Nucleus accumbens (tissue), 56 donors: ENCODE measurements at places on chromosomes 4 and X.

- no peak for DNase-seq
Measured at GRCh38 chrX:78769101-78769755, 21.7 kb downstream of the LPAR4 start.

GRCh38 chr4:90181644-90182043, 54.5 kb downstream of the CCSER1 start:
- DNase-seq = no peak

GRCh38 chrX:133191739-133192039, 26.5 kb downstream of the TFDP3 start:
- DNase-seq = no peak

- no peak for DNase-seq
Measured at GRCh38 chr4:13427599-13428325, 56.4 kb downstream of the RAB28 start.

DNA sequence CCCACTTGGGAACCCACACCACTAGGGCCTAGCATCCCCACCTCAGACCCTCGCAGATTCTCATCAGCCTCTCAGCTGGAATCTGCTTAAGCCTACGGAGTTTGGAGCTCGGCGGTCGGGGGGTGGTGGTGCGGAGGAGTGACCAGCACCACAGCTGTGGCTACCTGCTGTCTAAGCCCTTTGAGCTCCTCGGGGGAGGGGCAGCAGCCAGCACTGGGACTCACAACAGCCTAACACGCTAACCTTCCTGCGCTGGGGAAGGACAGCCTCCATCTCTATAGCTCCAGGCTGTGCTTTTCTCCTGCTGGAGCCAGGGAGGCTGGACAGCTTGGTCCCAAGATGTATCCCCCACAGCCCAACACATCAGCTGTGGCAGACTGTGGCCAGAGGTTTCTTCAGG, 281.5 kb downstream of the USP46 start:
- DNase-seq = no peak

DNA sequence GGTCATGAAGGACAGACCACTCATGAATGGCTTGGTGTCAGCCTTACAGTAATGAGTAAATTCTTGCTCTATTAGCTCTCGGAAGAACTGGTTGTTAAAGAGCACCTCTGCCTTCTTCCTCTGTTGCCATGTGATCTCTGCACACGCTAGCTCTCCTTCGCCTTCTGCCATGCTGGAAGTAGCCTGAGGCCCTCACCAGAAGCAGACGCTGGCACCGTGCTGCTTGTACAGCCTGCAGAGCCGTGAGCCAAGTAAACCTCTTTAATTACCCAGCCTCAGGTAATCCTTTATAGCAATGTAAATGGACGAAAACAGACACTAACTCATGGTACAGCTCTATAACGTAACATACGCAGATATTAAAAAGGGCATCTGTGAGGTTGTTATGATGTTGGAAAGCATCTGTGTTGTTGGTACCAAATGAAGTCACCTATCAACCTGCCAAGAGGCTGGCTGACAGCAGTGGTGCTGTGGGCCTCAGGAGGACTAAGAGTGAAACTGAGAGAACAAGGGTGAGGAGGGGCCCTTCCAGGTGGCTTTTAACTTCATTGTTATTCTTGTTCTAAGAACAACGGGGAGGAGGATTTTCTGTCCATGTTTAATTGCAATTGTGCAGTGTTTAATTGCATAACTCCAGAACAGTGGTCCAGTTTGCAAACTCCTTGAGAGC, 69.2 kb downstream of the CRMP1 start:
- no peak for DNase-seq

- no peak for DNase-seq
Measured at GRCh38 chr4:112589206-112589605, 47.5 kb downstream of the ZGRF1 start.

GRCh38 chrX:120753413-120754251, 122.0 kb downstream of the CT47B1 start:
- no peak for DNase-seq

DNA sequence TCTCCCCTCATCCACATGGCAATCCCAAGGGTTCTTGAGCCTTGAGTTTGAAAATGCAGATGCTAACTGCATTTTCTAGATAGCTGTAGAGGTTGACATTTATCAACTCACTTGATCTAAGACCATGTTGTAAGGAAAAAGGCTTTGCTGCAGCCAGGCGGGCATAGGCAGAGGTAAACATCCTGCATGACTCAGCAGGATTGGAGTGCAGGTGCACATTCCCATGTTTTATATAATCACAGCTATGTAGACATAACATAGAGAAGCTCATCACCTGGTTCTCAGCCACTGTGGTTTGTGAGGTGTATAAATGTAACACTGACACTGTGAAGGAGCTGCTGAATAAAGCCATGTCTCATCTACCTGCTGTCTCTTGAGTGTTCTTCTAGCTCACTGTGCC, 62.3 kb upstream of the PDE5A start:
- no peak for DNase-seq

DNA sequence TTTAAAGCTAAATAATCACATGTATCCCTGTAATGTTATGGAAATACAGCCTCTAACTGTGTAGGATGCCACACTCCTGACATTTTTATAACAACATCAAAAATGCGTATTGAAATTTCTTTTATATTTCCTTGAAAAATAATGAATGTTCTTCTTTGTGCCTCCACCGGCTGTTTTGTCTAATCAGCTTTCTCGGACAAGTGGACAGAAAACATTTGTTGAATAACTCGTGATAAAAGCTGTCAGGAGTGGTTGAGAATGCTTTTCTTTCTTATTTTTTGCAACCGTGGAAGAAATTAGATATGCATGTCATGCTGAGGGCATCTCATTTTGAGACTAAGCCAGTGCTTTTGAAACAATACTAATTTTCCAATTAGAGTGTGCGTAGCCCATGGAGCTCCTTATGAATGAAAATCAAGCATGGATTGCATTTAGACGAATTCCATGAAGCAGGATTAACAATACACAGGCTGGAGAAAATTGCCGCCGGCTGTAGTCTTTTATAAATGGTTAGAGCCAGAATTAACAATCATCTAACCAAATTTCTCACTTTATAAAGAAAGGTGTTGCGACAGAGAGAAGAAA, 614.5 kb upstream of the LCORL start:
- no peak for DNase-seq

DNA sequence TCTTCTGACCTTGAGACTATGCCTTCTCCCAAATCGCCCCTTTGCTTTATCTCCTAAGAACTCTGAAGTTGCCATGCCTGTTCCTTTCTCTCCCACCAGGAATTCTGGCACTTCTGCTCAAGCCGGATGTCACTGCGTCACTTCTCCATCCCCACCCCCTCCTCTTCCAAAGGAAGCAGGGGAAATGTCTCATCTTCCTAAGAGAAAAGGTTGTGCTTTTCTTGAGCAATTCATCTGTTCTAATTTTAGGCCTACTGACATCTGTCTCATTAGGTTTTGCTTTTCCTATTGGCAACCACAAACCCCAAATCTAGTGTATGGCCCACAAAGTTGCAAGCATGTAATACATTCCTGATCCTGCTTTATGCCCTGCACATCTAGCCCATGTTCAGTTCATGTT, 163.1 kb upstream of the PLAC1 start:
- peak; percentile 0 for DNase-seq

DNA sequence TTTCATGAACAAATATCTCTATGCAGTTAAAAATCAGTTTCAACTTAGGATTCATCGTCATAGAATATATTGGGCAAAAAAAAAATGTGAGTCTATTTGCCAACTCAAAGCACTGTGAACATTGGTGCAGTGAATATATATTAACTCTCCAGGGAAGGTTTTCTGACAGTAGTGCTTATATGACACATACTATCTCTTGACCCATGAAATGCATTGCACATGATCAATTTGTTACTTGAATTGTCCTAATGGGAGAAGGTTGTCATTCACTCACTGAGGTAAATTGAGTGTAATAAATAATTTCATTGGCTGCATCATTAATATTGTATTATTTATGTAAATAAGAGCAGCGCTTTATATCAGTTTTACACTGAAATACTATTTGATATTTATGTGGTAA, 2458.5 kb downstream of the ARAP2 start:
- no peak for DNase-seq

DNA sequence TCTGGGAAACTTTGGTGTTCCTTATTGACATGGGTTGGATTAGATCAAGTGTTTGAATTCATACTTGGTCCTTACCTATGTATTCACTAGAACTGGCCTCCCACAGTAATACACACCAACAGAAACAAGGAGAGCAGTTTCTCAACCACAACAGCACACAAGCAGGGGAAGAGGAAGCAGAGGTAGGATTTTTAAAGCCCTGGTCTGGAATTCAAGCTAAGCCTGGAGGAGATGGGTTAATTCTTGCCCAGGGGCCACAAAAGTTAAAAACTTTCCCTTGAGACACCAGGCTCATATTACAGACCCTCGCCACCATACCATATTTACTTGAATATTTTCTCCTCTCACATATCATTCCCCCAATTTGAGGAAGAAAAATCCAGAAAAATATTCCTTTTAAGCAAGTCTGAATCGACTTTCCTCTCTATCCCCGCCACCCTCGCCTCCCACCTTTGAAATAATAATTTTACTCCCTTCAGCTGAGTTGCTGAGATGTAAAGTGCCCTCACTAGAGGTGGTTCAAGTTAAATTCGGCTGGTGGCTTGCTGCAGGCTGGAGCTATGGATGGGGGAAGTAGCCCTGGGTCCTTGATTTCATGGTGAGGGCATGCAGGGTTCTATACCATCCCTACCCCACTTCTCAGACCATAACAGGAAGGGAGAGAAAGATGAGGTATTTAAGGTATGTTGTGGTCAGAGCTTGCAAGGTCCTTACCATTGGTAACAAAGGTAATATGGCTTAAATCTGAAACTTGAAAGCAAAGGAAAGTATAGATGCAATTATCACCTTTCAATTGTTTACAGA, 440.2 kb downstream of the INPP4B start:
- DNase-seq = no peak

- DNase-seq = no peak
Measured at GRCh38 chr4:118769161-118769560, 66.8 kb downstream of the SEC24D start.

- DNase-seq = no peak
Measured at GRCh38 chrX:22634083-22634482, 361.4 kb downstream of the CBLL2 start.

GRCh38 chr4:78704981-78705683, 71.0 kb upstream of the BMP2K start:
- DNase-seq = no peak

- DNase-seq = no peak
Measured at GRCh38 chr4:63505714-63506460, 903.4 kb downstream of the TECRL start.

DNA sequence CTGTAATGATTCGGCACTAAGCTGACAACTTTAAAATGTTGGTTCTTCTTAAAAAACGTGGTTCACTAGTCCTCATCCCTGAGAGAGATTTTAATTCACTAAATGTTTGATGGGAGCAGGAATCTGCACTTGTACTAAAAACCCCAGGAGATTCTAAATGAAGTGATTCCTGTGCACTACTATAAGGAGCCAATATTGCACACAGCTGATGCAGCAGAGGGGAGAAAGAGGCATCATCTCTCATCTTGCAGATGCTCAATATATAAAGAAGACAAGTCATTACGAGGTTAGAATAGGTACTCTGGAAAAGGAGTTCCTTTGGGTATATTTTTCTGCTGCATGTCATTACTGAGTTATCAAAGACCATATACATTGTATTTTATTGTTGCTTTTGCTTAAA, 207.6 kb upstream of the RASGEF1B start:
- no peak for DNase-seq

DNA sequence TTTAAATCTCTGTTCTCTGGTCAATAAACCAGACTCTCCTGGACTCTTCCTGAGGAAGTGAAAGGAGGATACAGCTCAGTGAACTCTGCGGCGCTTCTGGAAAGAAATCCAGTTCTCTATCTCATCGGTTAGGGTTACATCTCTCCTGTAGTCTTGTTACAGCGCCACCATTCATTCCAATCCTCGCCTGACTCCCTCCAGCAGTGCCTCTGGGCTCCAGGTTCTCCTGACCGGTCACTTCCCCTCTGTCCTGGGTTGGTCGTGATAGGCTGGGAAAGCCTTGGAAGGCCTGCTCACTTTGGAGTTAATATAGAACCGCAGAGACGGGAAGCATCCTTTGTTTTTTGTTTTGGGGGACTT, 97.0 kb upstream of the STOX2 start:
- DNase-seq = no peak

DNA sequence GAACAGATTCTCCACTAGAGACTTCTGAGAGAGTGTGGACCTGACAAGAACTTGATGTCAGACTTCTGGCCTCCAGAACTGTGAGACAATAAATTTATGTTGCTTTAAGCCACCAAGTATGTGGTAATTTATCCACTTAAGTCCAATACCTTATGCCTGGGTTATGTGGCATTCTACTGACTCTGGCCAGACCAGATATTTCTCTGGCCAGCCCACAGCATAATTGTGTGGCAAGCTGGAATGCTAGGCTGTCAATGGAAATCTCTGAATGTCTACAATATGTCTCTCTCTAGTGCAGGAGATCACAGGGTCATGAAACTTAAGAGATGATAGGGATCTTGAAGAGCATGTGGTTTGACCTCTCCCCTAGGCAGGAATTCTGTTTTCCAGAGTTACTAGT, 251.0 kb downstream of the ZNF674 start:
- DNase-seq = no peak

DNA sequence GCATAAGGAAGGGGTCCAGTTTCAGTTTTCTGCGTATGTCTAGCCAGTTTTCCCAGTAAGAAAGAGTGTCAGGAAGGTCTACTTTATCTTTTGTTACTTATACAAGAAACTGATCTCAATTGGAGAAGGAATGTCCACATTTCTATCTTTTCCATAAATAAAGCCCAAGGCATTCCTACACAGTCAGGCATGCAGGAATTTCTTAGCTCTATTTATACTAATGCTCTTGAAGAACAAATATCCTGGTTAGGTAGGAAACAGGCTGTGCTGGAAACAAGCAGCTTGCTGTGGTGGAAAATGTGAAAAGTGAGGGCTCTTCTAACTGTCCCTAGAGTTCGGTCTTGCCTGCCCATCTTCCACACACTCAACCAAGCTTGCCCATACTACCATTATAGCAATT, 37.9 kb upstream of the PITX2 start:
- DNase-seq = no peak

DNA sequence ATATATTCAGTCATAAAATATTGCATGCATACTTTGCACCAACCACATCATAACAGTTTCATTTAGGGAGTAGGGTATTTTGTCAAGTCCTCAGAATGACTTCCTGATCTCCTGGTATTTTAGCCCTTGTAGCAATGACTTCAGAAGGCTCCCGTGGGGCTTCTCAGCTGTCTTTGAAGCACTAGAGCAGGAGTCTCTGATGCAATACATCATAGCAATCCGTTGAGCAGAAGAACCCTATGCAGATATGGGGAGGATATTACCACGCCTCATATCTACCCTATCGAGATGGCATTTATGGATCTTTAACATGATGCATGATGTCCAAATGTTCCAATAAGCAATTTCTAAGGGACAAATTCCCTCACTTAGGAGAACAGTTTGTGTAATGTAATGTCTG, 373.7 kb upstream of the FTHL17 start:
- no peak for DNase-seq

DNA sequence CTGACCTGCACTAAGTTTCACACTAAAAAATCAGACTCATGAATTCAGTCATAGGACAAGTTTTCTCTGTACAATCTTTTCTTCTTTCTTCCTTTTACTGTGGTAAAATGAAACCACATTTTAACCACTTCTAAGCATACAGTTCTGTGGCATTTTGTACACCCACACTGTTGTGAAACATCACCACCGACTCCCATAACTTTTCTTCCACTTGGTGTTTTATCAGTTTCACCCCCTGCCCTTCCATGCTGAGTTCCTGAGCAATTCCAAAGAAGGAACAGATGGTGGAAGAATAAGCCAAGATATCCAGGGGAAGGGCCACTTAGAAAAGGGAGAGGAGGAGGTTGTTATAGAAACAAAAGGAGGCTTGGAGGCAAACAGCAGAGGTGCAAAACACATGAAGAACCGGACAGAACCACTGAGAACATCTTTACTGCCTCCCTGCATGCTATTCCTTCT, 22.6 kb downstream of the SLC25A4 start:
- no peak for DNase-seq
